ENCODE measurements at places on chromosomes 7 and 10. TPM values are rescaled to one million over a fixed set of nuclear protein-coding genes. Genes with fewer than 3 reads are reported as not detected.

DNA sequence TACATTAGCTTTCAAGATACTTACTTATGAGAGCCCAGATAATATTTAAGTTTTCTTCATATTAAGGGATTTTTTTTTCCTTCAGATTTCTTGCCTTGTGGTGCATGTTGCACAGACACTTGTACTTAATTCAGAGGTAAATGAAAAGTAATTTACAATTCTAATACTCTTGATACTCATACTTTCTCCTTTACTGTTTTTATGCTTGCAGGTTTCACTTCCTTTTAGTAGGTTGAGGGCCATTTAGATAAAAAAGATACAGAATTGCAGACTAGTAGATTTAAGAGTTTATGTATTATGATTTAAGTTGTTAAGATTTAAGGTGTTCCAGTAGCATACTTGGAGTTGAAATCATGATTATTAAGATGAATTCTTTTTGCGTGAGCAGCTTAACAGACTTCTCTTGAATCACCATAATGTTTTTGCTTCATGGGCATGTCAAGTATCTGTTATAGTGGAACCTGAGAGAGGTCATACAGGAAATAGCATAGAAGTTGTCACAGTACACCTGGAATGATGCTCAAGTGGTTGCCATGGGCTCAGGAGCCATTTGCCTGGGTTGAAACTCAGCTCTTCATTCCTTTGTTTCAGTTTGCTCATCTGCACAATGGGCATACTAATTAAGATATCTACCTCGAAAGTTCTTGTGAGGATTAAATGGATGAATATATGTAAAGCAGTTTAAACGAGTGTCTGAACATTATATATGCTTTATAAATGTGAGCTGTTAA, 174.8 kb upstream of the PRPS1L1 start:
- H3K36me3 ChIP-seq, result no peaks in the 10 kb centered on the region
- H3K4me3 ChIP-seq, result no peak overlapping the region
- no peak overlapping the region for H3K27ac ChIP-seq
- no peak for DNase-seq

Gene PHTF2
- total RNA-seq, result 69.9 TPM

Gene GPR37
- total RNA-seq, result not detected

GRCh38 chr7:22565315-22565811, 65.4 kb upstream of the STEAP1B start:
- no peak for DNase-seq
- H3K27ac ChIP-seq, result no peak overlapping the region
- peaks cover 52% of the 10 kb centered on the region for H3K27me3 ChIP-seq
- H3K4me1 ChIP-seq, result peaks cover 36% of the 10 kb centered on the region
- H3K4me3 ChIP-seq, result peak overlapping the region; percentile 68

DNA sequence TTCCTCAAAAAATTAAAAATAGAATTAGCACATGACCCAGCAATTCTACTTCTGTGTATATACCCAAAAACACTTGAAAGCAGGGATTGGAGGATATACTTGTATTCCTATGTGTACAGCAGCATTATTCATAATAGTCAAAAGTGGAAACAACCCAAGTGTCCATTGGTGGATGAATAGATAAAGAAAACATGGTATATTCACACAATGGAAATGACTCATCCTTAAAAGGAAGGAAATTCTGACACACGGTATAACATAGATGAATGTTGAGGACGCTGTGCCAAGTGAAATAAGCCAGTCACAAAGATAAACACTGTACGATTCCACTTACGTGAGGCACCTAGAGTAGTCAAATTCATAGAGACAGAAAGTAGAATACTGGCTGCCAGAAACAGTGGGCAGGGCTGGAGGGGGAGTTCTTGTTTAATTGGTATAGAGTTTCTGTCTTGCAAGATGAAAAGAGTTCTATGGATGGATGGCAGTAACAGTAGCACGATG, 26.6 kb upstream of the KAT6B start:
- no peak for DNase-seq
- H3K4me1 ChIP-seq, result peaks cover 7% of the 10 kb centered on the region
- H3K36me3 ChIP-seq, result peaks cover 2% of the 10 kb centered on the region
- H3K27me3 ChIP-seq, result no peaks in the 10 kb centered on the region

DNA sequence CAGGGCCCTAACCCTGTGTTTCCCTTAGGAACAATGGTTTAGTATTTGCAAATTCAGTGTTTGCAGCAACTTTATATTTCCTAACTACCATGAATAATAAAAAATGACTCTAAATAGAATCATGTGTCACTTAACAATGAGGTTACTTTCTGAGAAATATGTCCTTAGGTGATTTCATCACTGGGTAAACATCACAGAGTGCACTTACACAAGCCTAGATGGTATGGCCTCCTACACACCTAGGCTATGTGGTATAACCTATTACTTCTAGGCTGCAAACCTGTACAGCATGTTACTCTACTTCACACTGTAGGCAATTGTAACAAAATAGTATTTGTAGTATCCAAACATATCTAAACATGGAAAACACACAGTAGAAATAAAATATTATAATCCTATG, 1174.6 kb upstream of the LRRTM3 start:
- no peak overlapping the region for H3K27ac ChIP-seq
- no peak for DNase-seq
- no peaks in the 10 kb centered on the region for H3K4me1 ChIP-seq
- no peaks in the 10 kb centered on the region for H3K27me3 ChIP-seq

GRCh38 chr10:129937351-129937751, 26.7 kb downstream of the EBF3 start:
- H3K4me1 ChIP-seq, result no peaks in the 10 kb centered on the region
- no peaks in the 10 kb centered on the region for H3K36me3 ChIP-seq
- H3K27me3 ChIP-seq, result peaks cover 35% of the 10 kb centered on the region
- H3K27ac ChIP-seq, result no peak overlapping the region
- H3K4me3 ChIP-seq, result no peak overlapping the region

DNA sequence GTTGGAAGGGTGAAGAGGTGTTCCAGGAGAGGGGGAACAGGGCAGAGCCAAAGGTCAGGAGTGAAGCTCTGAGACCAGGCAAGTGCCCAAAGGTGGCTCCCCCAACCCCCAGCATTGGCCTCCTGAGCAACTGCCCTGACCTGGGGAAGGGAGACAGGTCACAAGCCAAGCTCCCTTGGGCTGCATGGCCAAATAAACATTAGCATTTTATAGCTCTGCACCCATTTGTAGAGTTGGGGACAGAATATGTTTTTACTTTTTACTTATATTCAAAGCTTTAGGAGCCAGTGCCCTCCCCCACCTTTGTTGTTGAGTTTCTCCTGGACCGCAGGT, 4.0 kb downstream of the UNC5B start:
- H3K27ac ChIP-seq, result no peak overlapping the region
- no peak for DNase-seq
- peaks cover 16% of the 10 kb centered on the region for H3K4me1 ChIP-seq
- peaks cover 5% of the 10 kb centered on the region for H3K36me3 ChIP-seq
- H3K4me3 ChIP-seq, result peak overlapping the region; percentile 47
- peaks cover 56% of the 10 kb centered on the region for H3K27me3 ChIP-seq

DNA sequence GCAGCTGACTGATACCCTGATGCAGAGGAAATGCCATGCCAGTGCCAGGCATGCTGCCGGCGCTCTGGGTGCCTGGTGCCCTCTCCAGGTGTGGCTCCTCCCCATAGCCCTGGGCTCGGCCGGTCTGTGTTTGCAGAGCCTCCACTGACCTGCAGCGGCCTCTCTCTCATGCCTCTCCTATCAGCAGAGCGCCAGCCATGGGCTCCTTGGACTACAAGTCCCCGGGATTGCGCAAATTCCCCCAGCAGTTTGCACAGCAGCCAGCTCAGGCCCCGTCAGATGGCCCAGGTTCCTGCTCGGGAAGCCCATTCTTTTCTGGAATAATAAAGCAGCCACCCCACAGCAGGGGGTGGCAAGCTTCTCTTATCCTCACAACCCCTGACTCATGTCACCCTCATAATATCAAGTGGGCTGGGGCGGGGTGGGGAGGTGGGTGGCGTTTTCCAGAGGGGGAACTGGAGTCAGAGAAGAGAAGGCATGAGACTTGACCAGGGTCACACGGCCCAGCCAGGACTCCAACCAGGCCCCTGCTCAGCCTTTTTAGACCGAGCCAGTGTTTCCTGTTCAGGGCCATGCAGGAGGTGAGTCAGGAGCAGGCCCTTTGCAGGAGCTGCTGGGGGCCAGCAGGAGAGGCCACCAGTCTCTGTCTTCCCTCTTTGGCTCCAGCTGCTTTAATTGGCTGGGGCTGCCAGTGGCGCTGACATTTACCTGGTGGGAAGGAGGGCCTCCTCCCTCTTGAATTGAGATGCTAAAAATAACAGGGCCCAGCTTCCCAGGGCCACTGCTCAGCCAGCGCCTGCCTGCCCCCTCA, 58.6 kb downstream of the ZMIZ1 start:
- H3K4me3 ChIP-seq, result no peak overlapping the region
- no peaks in the 10 kb centered on the region for H3K27me3 ChIP-seq
- peaks cover 30% of the 10 kb centered on the region for H3K4me1 ChIP-seq

Data from T-helper 17 cell (primary cell).